ENCODE measurements at places on chromosomes 7 and 10.

GRCh38 chr7:42550706-42551470 lies 313.9 kb upstream of the GLI3 start:
- DNase-seq = no peak

GRCh38 chr7:97096661-97097060 lies 20.8 kb upstream of the SDHAF3 start:
- DNase-seq = no peak

- DNase-seq = no peak
Observed at GRCh38 chr7:155209478-155210319, 88.0 kb upstream of the INSIG1 start.

DNA sequence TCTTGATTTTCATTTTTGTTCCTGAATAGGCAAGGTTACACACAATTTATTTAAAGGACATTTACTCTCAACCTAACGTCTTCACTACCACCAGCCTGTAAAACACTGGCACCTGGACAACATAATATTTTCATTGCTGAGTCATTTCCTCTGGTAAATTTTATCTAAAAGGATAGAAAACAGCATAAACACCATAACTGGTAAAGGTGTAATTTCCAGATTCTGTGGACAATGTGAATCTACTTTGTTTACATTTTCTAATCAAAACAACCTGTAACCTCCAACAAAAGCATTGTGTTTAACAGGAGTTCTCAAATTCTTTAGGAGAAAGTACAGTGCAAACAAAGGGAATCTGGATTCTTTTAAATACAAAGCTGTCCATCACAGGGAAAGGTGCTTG lies 472.0 kb upstream of the AKR1E2 start:
- DNase-seq = no peak

GRCh38 chr10:44864051-44864450 lies 47.1 kb upstream of the TMEM72 start:
- DNase-seq = no peak

GRCh38 chr10:94062611-94063010 lies 68.9 kb downstream of the PLCE1 start:
- DNase-seq = no peak

- no peak for DNase-seq
Observed at GRCh38 chr7:74396993-74397392, 56.7 kb upstream of the GTF2IRD1 start.

GRCh38 chr7:114229246-114229645 lies 185.4 kb upstream of the FOXP2 start:
- DNase-seq = no peak

GRCh38 chr7:30852744-30853288 lies 58.8 kb upstream of the AQP1 start:
- DNase-seq = no peak

DNA sequence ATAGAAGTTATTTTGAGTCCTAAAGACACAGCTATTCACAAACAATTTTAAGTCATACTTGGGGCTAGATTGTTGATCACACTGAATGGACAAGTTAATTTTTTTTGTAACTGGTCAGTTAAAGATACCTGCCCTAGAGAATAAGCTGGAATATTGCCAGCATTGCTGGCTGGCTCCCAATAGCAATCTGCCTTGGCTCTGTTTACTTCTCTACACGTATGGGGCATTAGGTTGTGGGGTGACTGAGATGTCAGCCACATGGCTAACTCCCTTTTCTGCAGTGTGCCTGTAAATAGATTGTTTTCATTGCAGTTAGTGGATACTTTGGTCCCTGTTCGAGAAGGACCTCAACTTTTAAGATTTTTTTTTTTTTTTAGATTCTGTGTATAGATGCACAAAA lies 128.2 kb downstream of the SEMA3E start:
- no peak for DNase-seq

DNA sequence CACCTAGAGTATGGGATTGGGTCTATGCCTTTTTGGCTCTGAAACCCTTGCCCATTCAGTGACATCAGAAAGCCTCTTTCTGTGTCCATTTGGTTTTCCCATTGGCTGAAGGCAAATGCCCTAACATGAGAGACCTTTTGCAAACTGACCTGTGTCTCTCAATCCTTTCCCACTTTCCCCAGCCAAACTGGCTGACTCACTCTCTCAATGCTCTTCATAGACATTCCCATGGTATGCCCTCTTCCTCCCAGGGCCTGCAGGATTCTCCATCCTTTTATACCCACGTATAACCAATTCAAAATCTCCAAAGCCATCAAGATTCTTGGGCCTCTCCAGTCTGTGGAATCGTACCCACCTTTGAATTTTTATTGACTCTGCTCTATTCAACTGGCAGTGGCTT lies 563.3 kb downstream of the GATA3 start:
- DNase-seq = no peak

GRCh38 chr7:24979470-24979862 lies 512 bp downstream of the OSBPL3 start:
- DNase-seq = peak; percentile 53

DNA sequence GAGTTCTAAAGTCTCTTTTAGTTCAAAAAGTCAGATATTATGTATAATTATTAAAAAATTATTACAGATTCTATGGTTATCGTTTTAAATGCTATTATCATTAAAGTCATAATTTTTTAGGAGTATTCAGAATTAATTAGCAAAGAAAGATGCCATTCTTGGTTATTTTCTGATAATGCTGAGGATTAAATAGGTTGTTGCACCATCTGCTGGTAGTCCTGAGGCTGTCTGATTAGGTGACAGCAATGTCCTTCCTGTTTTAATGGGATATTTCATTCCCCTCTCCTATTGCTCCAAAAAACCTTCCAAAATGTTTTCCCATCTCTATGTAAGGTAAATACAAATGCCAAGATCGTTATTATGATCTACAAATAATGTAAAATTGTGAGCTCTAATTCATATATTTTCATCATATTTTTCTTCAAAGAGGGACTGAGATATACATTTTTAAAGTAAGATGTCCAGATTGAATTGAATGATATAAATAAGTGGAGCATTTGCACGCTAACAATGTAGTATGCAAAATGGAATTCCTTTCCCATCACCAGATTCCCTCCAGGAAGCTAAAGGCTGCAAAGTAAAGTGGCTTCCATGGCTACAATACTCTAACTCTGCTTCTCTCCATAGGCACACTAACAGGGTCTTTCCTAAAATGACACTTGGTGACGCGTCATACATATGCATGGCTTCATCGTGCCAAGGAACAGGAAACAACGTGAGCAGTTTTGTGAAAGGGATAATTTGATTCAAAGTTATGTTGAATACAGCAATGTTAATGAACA lies 58.8 kb upstream of the AKR1E2 start:
- no peak for DNase-seq

GRCh38 chr10:126598009-126598408 lies 72.5 kb downstream of the C10orf90 start:
- no peak for DNase-seq

GRCh38 chr10:70312972-70313371 lies 29.2 kb upstream of the NPFFR1 start:
- no peak for DNase-seq

DNA sequence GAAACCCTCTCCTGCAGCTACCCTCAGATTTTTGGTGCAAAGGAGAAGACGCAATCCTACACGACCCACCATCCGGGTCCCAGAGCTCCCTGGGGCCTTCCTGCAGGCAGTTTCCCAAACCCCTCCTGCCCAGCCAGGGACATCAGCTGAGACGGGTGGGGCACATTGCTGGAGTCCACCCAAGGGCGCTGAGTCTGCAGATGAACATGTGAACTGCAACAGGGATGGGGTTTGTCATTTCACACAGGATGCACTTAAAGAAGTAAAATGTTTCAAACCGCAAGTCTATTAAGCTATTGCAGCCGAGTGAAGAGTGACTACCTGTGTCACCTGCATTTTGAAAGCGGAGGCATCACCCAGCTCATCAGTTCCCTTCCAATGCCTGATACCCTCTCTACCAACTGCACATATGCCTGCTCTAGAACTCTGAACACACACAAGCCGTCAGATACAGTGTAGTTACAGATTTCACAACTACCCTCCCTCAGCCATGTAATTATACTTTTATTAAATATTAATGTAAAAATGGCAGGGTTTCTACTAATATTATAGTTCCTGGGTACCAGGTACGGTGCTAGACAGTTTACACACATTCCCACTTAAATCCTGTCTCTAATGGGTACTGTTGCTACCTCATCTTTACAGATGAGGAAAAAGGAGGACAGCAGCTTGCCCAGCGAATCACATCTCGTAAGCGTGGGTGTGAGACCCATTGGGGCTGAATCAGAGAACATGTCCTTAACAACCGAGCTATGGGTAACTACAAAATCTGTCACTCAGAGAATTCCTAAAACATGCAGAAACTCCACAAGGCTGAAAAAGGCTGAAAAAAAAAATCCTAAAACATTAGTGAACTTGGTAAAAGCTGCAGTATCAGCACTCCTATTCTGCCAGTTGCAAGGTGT lies 71.2 kb downstream of the GRB10 start:
- DNase-seq = no peak

DNA sequence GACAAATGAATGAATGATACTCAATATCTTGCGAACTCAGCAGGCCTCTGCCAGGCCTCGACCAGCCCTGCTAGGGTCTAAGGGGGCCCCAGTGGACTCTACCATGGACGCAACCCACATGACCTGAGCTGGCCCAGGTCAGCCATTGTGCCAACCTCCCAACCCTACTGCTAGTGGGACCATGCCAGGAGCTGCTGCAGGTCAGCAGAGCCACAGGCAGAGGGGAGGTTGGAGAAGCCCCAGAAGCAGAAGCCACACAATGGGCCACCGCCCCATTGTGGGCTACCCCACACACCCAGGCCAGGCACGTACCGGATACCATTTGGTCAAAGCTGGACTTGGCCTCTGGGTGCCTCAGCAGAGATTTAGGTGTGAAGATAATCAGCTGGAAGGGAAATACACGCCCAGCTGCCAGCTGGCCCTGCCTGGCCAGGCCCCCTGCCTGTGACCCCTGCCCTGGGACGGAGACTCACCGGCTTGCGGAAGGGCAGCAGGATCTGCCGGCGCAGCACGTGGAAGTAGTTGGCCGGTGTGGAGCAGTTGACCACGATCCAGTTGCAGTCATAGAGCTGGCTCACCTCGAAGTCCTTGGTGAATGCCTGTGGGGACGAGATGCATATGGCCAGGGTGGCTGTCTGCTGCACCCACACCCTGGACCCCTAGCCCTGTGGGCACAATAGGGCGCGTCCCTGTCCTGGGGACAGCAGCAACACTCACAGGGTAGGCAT lies 24.5 kb downstream of the OGDHL start:
- no peak for DNase-seq

- no peak for DNase-seq
Observed at GRCh38 chr7:129098409-129099084, 43.6 kb upstream of the TNPO3 start.

GRCh38 chr10:60185421-60185820 lies 204.3 kb downstream of the ANK3 start:
- no peak for DNase-seq

GRCh38 chr7:158407581-158408317 lies 179.9 kb downstream of the PTPRN2 start:
- DNase-seq = no peak

- DNase-seq = no peak
Observed at GRCh38 chr10:65350611-65351010, 1575.2 kb upstream of the LRRTM3 start.

GRCh38 chr10:86727470-86727869 lies 28.9 kb upstream of the BMPR1A start:
- DNase-seq = no peak

DNA sequence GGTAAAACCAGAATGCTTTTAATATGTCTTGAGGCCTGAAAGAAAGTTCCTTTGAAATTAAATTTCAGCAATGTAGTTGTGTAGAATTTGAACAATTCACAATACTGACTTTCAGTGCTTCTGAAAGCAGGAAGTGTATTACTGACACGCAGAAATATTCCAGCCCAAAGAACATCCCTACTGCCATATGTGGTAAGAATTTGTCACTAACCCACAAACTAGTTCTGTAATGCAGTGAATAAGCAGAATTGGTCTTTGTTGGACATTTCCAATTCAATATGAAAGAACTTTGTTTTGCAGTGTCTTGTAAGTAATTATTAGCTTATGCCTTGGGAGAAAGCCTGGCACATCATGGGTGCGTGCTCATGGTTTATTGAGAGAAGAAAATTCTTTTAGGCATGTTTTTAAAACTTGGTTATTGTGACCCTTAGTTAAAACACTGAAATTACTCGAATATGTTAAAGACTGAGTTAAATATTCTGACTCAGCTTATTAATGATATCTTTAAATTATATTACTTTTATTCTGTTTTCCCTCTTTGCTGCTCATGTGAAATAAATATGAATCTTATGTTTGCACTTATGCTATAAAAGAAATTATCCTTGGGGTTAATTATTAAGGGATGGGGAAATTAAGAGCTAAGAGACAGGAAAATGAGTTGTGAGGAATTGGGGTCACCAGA lies 33.4 kb downstream of the PTPN12 start:
- no peak for DNase-seq

DNA sequence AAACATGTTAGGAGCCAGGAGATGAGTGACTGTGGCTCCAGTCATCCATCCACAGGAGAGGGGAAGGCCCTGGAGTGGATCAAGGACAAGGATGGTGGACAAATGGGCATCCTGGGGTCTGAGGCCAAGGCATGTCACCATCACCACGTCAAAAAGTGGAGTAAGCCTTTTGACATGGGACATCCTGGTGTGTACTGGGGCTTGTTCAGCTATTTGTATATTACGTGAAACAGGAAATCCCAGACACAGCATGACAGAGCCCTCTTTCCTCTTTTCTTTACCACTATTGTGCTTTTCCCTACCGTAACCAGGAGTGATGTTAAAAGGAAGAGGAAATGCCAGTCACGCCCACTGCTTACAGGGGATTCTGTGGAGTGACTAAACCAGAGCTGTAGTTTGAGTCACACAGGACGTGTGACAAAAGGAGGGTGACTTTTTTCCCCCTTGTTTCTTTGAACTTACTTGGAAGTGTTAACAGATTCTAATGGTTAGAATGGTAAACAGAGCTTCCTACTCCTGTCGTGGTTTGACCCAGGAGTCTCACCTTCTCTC lies 15.4 kb downstream of the ACSL5 start:
- no peak for DNase-seq

GRCh38 chr10:102868911-102869257 lies 386 bp upstream of the AS3MT start:
- DNase-seq = no peak

DNA sequence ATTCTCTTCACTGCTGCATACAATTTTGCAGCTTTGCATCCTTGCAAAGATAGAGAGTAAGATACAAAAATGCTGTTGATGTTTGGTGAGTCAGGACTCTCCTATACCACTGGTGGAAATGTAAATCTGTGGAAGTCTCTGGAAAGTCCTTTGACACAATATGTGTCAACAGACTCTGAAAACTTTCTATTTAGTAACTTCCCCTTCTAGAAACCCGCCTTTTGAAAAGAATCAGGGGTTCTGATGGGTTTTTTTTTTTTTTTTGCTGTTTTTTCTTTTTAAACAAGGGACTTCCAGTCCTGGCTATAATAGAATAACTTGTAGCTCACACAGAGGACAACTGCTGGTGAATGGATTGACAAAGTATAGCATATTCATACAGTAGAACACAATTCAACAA lies 16.4 kb downstream of the NOD1 start:
- DNase-seq = no peak

Data from activated naive CD4-positive, alpha-beta T cell (primary cell).